Subcutaneous preadipocyte (primary cell): ENCODE measurements at places on chromosomes 4 and X. TPM values are rescaled to one million over a fixed set of nuclear protein-coding genes. Genes with fewer than 3 reads are reported as not detected.

NCAPG gene
- 35.6 and 51.6 TPM in 2 replicates for total RNA-seq

GPAT3 gene
- total RNA-seq: 8.1 and 28.5 TPM in 2 replicates

SH3RF1 gene
- total RNA-seq: 11.0 and 23.1 TPM in 2 replicates

ODAM gene
- total RNA-seq: not detected in 2 replicates

SORBS2 gene
- 3.7 and 6.1 TPM in 2 replicates for total RNA-seq

XAGE2 gene
- not detected in 2 replicates for total RNA-seq

OTUD6A gene
- not detected in 2 replicates for total RNA-seq

MAPK10 gene
- total RNA-seq: 2.9 and 3.9 TPM in 2 replicates

ARAP2 gene
- under 0.01 TPM in 2 replicates for total RNA-seq

NHS gene
- total RNA-seq: 0.98 and 2.2 TPM in 2 replicates

DOCK11 gene
- total RNA-seq: 39.7 and 43.4 TPM in 2 replicates

MAGEC1 gene
- total RNA-seq: not detected in 2 replicates

SPACA5 gene
- total RNA-seq: not detected in 2 replicates

HPGDS gene
- total RNA-seq: not detected in 2 replicates

KDM6A gene
- total RNA-seq: 22.8 and 25.8 TPM in 2 replicates

MAOA gene
- 26.0 and 45.6 TPM in 2 replicates for total RNA-seq

SPIN2A gene
- total RNA-seq: 0.59 and 2.2 TPM in 2 replicates

TLL1 gene
- total RNA-seq: under 0.01 TPM in 1 of 2 replicates, not detected in the other

CTPS2 gene
- total RNA-seq: 6.6 and 10.6 TPM in 2 replicates

PNMA5 gene
- not detected in 2 replicates for total RNA-seq

UCHL1 gene
- 85.6 and 314 TPM in 2 replicates for total RNA-seq

FAM241A gene
- 4.8 and 6.6 TPM in 2 replicates for total RNA-seq

SHOX gene
- not detected in 2 replicates for total RNA-seq

ITIH6 gene
- total RNA-seq: not detected in 2 replicates

MAGEB17 gene
- not detected in 2 replicates for total RNA-seq

ACOX3 gene
- total RNA-seq: 22.3 and 27.2 TPM in 2 replicates

MAGIX gene
- 0.73 and 0.98 TPM in 2 replicates for total RNA-seq

PHKA2 gene
- 6.6 and 8.0 TPM in 2 replicates for total RNA-seq

GRIA3 gene
- total RNA-seq: 1.4 and 2.6 TPM in 2 replicates

CLCN3 gene
- 30.1 and 38.7 TPM in 2 replicates for total RNA-seq

DCAF12L2 gene
- under 0.01 and 0.39 TPM in 2 replicates for total RNA-seq

FMR1 gene
- 20.6 and 23.1 TPM in 2 replicates for total RNA-seq

LDB2 gene
- 5.1 and 9.2 TPM in 2 replicates for total RNA-seq

RBM46 gene
- total RNA-seq: 0.59 TPM in 1 of 2 replicates, not detected in the other

BEX5 gene
- not detected in 2 replicates for total RNA-seq

ATP8A1 gene
- 1.8 and 2.2 TPM in 2 replicates for total RNA-seq

TAPT1 gene
- total RNA-seq: 8.8 and 13.3 TPM in 2 replicates

ATRX gene
- total RNA-seq: 49.2 and 55.7 TPM in 2 replicates

CDX4 gene
- not detected in 2 replicates for total RNA-seq

GSPT2 gene
- 6.2 and 6.8 TPM in 2 replicates for total RNA-seq
